ENCODE measurements at places on chromosomes 1 and 21.
A peak's percentile ranks its signal among the peaks of the same experiment; 100 is the strongest.

- peak; percentile 7 for DNase-seq
These were observed 22.5 kb downstream of the DISP3 start for GRCh38 chr1:11501491-11501897.

- no peak for DNase-seq
These were observed 4.8 kb upstream of the SELENON start for GRCh38 chr1:25795211-25795610.

GRCh38 chr1:191125950-191126349 lies 648.3 kb upstream of the BRINP3 start:
- no peak for DNase-seq

DNA sequence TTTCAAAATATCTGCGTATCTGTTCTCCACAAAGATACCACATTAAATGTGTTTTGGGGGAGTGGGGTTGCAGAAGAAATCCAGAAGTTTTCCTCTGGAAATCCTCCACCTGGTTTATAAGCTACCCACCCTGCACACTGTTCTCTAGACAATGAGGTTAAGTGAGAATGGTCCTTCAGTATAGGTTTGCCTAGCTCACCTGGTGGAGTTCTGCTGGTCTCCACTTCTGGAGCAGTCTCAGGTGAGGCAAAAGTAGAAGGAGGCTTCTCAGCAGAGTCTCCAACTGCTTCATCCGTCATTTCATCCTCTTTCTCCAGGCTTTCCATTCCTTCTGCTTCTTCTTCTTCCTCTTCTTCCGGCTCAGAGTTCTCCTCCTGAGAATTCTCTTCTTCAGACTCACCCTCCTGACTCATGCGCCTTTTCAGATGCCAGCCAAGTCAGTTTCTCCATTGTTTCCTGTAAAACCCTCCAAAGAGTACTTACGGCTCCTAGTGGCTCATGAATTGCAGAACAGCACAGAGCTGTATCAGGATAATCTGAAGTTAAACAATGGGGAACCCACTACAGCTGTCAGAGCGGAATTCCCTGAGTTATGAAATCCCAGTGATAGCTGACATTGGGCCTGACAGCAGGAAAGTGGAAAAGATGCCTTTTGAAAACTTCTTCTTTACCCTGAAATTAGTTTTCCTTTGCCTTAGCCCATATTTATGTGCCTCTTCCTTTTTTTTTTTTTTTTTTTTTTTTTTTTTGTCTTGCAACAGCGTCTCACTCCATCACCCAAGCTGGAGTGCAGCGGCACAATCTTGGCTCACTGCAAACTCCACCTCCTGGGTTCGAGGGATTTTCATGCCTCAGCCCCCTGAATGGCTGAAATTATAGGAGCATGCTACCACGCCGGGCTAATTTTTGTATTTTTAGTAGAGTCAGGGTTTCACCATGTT lies 38.5 kb downstream of the MSTO1 start:
- no peak for DNase-seq

DNA sequence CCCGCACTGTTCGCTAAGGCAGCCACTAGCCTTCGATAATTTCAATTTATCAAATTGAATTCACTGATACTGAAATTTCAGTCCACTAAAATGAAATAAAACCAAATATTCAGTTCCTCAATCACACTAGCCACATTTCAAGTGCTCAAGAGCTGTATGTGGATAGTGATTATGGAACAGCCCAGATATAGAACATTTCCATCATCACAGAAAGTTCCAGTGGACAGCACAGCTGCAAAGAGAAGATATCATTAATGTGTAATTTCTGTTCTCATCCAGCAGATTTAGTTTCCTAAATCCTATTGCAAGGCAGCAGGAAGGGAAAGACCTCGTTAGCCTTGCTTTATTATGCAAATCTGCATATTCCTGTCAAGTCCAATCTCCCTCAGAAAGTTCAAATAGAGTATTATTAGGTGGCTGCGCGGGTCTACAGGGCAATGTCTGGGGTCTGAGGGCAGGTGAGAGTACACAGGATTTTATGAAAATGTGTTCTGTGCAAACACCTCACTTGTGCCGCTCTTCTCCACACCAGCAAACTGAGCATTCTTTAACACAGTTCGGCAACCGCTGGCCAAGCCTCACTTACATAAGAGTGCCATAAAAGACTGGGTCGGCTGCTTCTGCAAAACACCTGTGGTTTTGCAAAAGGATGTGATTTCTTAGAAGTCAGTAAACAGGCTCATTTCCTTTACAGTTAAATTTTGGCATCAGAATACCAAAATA lies 22.4 kb downstream of the CAPZB start:
- DNase-seq, result no peak

DNA sequence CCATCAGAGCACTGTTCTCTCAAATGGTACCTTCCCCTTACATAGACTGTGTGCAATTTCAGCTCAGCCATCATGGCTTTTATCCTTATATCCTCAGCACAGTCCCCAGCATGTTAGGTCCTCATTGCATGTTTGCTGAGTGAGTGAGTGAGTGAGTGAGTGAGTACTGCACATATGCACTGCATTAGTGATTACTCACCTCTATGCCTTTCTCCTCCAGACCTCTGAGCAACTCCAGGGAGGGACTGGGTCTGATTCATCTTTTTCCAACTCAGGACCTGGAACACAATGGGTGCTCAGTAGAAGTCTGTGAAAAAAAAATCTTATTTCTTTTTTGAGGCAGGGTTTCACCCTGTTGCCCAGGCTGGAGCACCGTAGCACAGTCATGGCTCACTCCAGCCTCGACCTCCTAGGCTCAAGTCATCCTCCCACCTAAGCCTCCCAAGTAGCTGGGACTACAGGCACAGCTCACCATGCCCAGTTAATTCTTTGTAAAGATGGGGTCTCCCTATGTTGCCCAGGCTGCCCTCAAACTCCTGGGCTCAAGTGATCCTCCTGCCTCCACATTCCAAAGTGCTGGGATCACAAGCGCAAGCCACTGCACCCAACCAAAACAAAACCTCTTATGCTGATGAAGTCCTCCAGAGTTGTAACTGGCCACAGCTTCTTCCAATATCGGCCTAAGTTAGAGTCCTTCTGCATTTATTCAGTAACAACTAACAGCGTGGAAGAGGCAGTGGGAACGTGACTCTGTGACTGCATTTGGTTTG lies 23.7 kb downstream of the RNU5D-1 start:
- no peak for DNase-seq

DNA sequence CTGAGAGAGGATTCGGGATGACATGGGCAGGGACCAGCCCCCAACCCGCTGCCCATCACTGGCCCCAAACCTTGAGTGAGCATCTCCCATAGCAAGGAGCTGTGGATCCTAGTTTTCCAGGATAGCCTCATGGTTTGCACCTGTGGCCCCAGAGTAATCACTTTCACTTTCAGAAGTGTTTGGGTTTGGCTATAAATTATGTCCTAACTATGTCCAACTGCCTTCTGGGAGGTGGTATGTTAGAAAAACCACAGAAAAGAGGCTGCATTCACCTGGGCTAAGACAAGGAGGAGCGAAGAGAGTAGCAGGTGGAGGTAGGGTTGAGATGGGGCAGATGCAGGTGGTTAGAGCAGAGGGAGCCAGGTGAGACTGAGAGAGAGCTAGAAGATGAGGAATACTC lies 19.4 kb upstream of the CLIC6 start:
- DNase-seq, result no peak

DNA sequence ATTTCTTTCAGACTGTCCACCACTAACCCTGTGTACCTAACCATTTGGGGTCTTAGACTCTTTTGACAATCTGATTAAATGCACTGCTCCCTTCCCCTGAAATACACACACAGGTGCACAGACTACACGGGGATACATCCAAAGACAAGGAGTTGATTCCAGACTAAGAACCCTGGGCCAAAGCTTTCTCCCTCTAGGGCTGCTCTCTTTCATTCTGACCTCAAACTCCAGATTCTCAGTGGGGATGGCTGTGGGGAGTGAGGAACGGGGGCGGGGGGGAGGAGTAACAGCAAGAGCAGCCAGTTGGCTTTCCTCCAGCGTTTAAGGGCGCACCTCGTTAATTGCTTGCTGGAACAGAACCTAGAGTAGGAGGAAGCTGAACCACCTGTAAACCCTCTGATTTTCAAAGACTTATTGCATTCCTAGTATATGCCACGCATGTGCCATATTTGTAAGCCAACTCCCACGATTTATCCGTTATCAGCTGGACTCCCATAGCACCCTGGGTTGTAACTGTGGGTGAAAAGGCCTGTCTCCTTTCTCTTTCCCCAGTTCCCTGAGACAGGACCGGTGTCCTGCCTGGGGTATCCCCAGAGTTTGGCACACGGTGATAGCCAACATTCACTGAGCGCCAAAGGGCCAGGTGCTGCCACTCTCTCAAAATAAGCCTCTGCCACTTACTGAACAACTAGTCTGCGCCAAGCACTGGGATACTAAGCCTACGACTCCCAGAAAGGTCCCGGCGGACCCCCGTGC lies 920 bp downstream of the MTHFR start:
- DNase-seq, result peak; percentile 44

DNA sequence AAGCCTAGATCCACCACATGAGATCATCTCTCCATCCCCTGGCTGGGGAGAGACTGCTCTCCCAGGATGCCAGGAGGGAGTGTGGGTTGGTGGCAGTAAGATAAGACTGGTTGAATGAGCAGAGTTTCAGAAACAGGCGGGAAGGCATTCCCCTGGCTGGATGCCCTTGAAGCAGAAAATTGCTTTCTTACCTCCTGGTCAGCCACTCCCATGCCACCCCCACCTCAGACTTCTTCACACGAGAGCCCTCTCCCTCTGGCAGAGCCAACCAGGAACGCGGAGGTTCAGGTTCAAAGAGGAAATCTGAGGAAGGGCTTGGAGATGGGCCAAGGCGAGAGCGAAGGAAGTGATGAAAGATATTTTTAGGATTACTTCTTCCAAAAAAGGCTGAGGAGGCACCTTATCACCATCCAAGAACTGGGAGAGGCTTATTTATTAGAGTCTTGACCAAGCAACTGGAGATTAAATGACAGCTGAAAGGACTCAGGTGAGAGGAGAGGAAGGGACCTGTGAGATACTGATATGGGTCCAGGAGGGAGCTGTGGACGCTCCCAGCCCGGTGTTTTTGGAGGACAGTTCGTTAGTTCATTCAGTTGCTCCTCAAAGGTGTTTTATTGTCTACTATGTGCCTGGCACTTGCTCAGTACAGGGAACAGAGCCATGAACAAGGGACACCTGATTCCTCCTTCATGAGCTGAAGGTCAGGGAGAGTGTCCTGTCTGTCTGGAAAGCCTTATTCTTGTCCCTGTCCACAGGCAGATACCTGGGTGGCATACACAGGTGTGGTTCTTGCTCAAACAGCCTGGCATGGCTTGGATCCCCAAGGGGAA lies 18.9 kb upstream of the SLC26A9 start:
- no peak for DNase-seq

DNA sequence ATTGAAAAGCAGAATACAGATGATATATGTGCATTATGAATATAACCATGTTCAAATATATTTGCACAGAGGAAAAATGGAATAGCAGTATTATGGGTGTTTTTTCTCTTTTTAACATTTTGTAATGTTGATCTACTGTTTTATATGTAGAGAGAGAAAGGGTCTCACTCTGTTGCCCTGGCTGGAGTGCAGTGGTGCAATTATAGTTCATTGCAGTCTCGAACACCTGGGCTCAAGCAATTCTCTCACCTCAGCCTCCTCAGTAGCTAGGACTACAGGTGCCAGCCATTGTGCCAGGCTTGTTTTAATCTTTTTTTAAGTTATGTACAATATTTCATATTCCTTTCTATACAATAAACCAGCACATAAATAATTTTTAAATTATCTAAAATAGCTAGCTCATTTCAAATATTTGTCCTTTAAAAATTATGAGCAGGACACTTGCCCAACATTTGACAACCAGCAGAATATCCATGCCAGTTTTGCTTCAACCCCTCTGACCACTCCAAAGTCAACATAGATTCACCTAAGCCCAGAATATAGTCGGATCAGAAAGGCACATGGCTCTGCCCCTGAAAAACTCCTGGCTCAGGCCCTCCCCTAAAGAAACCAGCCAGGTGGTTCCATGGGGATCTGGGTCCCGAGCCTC lies 29.8 kb downstream of the ZNF281 start:
- DNase-seq, result no peak

DNA sequence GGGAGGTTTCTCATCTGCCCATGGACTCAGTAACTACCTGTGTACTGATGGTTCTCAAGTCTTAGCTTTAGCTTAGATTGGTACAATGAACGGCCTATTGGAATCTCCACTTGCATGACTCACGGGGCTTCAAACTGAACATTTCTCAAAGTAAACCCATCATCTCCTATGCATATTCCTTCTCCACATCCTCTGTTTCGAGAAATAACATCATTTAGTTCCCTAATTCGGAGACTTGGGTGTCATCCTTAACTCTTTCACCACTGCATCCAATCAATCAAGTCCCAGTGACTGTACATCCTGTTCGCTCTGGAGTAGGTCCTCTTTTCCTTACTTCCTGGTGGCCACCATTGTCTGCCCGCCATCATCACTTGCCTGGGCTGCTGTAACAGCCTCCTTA lies 55.8 kb downstream of the LGR6 start:
- no peak for DNase-seq

- DNase-seq, result no peak
These were observed 18.6 kb downstream of the GBP6 start for GRCh38 chr1:89382479-89382878.

DNA sequence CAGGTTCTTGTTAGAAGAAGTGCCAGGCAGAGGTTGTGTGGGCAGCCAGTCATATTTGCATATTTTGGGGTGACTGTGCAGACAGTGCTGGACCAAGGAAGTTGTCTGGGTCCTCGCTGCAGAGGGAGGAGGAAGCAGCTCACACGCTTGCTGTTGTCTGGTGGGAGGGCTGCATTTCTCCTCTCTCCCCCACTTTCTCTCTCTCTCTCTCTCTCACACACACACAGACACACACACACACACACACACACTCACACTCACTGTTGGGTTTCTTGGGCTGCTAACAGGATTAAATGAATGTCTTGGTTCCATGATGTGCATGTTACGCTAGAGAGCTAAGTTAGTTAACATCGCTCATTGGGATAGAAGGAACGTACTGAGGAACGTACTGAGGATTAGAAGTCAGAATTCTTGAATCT lies 72.9 kb downstream of the AGPAT3 start:
- no peak for DNase-seq

- no peak for DNase-seq
These were observed 29.3 kb downstream of the ZNF648 start for GRCh38 chr1:182032251-182032650.

- DNase-seq, result no peak
These were observed 18.7 kb downstream of the SMAP2 start for GRCh38 chr1:40392221-40392620.

- DNase-seq, result no peak
These were observed 515.1 kb downstream of the OMA1 start for GRCh38 chr1:58031416-58031815.

- peak; percentile 74 for DNase-seq
These were observed 56.7 kb downstream of the S1PR1 start for GRCh38 chr1:101293461-101294051.

DNA sequence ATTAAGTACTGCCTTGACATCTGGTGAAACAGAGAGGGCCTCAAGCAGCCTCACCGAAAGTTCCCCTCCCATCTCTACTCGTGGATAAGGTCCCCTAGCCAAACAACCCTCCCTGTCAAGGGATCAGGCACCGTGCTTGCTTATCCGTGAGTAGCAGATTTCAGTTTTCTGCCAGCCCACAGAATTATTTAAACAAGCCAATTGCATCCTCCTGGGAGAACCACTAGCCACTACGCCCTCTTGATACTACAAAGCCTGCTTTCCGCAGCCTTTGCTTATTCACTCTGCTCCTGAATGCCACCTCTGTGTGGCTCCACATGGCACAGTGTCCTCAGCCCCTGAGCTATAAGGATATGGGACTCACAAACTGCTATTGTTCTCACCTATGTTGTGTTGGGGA lies 5.9 kb upstream of the TFF2 start:
- DNase-seq, result no peak

- no peak for DNase-seq
These were observed 189.8 kb upstream of the LYPLAL1 start for GRCh38 chr1:218983848-218984247.

Measured in stimulated activated naive CD8-positive, alpha-beta T cell treated with anti-CD3 and anti-CD28 coated beads, Interleukin-15, Interleukin-2, amounts not matched to agents 100 U/mL and 50 U/mL, for 24 hours (primary cell).